ENCODE measurements at places on chromosomes 2 and 18. TPM values are rescaled to one million over a fixed set of nuclear protein-coding genes. Genes with fewer than 3 reads are reported as not detected.

GRCh38 chr2:72913486-72914205, 3.7 kb upstream of the EMX1 start:
- DNase-seq, result no peak

DNA sequence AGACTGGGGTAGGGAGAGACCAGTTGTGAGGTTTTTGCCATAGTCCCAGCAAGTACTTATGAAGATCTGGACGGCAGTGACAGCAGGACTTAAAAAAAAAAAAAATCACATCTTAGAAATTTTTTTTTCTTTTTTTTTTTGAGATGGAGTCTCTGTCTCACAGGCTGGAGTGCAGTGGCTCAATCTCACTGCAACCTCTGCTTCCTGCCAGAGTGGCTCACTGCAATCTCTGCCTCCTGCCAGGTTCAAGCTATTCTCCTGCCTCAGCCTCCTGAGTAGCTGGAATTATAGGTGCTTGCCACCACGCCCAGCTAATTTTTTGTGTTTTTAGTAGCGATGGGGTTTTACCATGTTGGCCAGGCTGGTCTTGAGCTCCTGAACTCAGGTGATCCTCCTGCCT, 22.4 kb upstream of the STAT4 start:
- DNase-seq, result no peak

GRCh38 chr2:39568116-39568515, 97.6 kb upstream of the TMEM178A start:
- DNase-seq, result no peak

DNA sequence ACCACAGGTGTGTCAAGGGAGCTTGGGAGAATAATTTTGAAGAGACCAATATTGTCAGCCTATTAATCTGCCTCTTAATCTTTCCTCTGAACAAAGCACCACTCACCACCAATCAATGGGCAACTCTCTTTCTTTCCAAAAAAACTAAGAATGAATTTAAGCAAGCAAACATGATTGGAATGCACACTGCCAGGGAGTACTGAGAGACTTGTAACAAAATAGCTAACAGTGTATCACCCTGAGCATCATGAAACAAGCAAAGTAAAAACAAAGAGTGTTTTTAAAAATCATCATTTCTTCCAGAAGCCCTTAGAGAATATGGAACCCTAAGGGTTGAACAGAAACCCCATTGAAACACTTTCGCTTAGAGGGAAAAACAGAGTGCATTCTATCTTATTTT, 299.7 kb downstream of the DSEL start:
- DNase-seq, result no peak

SLC11A1 gene
- 0.05 TPM for total RNA-seq

GRCh38 chr2:66695226-66695735, 260.4 kb downstream of the MEIS1 start:
- DNase-seq, result no peak

DNA sequence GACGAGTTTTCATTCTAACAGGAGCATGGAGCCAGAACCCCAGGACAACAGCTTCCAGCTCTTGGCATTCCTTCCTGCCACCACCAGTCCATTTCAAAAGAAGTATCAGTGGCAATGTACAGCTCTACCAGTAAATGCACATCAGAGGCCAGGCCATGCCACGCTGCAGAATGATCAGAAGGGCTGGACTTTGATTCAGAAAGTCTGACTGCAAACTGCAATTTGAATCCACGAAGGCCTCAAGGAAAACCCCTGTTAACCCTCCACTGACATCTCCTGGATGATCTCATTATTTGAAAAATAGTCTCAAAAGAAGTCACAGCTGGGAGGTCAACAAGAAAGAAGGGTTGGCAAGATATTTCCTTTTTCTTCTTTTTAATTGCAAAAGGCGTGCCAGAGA, 119.2 kb downstream of the MYO5B start:
- DNase-seq, result no peak

DNA sequence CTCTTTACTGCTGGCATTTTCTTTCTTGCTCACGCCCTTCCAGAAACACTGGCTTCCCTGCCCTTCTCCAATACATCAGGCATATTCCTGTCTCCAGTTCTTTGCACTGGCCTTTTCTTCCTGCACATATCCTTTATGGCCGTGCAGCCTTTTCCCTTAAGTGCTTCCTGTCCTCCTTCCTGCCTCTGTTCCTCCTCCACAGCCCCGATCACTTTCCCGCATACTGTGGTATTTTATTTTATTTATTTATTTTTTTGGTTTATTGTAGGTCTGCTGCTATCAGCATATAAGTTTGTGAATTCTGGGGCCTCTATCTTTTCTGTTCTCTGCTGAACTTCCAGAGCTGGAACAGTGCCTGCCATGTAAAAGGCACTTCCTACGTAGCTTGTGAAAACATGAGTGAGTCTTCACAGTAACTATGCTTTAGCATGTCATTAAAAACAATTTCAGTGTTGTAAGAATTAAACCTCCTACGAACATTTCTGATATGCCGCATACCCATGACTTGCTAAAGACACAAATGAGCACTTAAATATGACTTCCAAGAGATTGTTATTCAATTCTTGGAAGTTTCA, 289.1 kb downstream of the TRIB2 start:
- DNase-seq, result no peak

DNA sequence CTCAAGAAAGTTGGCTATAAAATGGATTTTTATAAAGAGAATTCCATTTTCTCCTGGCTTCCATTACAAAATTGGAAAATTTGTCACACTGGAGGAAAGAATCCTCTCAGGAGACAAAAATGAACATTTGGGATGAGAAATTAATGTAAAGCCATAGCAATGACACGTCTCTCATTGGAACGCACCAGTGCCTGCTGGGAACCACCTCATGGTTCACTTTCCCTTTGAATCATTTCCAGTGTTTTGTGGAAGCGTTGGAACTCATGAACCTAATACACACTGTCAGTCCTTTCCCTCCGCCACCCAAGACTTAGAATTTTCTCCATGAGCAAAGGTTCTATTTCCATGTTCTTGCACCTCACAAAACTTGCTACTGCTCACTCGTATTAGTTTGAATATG, 21.0 kb upstream of the NRP2 start:
- no peak for DNase-seq

LIMS1 gene
- total RNA-seq, result 491 TPM

GRCh38 chr2:33497221-33497650, 20.8 kb downstream of the RASGRP3 start:
- no peak for DNase-seq

CYTIP gene
- total RNA-seq, result 0.82 TPM

GRCh38 chr2:23128684-23129292, 256.2 kb upstream of the KLHL29 start:
- no peak for DNase-seq

PRKAG3 gene
- total RNA-seq, result not detected

- DNase-seq, result no peak
These were observed 90.5 kb downstream of the LRATD1 start for GRCh38 chr2:14722904-14723570.

SP140 gene
- 0.10 TPM for total RNA-seq

ALPG gene
- not detected for total RNA-seq

DNA sequence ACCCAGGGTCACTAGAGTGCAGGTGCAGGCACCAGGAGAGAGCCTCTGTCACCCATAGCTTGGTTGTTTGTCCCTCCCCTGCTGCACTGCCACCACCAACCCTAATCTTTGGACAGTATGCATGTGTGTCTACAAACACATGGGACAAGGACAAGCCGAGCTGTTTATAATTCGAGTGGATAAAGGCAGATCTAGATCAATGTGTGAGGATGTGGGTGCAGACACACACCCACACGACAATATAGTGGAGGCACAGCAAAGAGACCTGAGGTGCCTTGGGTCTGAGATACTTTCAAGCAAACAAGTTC, 199.2 kb downstream of the TNS1 start:
- DNase-seq, result no peak

- DNase-seq, result no peak
These were observed 48.4 kb downstream of the BCL2 start for GRCh38 chr18:63271148-63271547.

DNA sequence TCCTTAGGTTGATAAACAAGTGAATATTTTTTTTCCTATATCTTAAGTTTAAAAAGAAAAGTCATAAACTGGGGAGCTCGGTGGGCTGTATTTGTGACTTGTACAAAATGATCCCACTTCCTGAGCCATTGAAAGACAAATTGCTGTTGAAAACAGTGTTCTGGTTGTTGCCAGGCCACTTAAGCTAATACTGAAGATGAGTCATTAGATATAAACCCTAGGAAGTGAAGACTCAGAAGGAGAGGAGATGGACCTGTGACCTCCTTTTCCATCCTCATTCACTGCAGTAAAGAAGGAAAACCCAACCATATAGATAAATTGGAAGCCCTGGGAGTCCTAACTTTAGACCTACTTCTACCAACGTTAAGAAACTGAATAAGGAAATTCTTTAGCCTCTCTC, 46.2 kb upstream of the SERPINE2 start:
- DNase-seq, result no peak

TXNDC9 gene
- total RNA-seq, result 100 TPM

ABCG5 gene
- not detected for total RNA-seq

DNA sequence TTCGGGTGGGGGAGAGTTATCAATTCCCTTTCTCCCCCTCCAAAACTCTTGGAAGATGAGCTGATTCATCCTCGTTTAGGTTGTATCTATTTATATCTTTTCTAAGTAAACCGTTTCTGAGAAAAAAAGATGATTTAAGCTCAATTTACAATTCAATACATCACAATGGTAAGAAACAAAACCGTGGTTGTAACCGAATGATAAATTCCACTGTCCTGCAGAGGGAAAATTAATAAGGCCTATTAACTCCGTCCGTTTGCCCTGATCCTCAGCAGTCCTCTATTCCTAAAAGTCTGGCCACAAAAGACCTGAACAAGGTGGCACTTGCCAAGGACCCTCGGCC, 286.2 kb downstream of the TCF4 start:
- no peak for DNase-seq

DNA sequence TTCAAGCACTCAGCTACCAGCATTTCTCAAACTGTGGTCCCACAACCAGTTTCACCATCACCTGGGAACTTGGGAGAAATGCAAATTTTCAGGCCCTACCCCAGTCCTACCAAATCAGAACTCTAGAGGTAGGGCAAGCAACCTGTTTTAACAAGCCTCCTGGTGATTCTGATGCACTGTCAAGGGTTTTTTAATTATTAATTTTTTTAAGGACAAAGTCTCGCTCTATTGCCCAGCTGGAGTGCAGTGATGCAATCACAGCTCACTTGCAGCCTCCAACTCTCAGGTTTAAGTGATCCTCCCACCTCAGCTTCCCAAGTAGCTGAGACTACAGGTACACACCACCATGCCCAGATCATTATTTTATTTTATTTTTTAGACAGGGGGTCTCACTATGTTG, 7.8 kb downstream of the ACMSD start:
- DNase-seq, result no peak

GRCh38 chr2:150122871-150123613, 364.4 kb downstream of the RND3 start:
- no peak for DNase-seq

GRCh38 chr18:55275039-55275901, 312.7 kb downstream of the TCF4 start:
- DNase-seq, result no peak

SLC16A14 gene
- 1.1 TPM for total RNA-seq

TWIST2 gene
- 7.2 TPM for total RNA-seq

DNA sequence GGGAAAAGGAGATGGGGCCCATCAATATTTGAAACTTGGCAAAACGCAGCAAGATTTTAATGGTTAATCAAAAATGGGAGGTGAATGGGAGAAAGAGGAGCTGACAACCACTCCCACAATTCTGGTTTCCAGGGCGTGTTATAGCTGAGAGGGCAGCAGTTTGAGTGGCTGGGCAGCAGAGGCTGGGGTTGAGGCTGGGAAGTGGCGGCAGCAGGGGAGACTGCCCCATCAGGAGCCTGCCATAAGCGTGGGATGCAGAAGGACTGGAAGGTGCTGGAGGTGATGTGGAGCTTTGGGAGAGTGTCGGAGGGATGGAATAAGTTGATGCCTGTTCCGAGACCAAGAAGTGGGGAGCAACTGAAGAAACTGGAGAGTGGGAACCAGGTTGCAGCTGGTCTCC, 48.9 kb upstream of the SH3RF3 start:
- DNase-seq, result no peak

- no peak for DNase-seq
These were observed 27.7 kb upstream of the SMCHD1 start for GRCh38 chr18:2627821-2628276.

DNA sequence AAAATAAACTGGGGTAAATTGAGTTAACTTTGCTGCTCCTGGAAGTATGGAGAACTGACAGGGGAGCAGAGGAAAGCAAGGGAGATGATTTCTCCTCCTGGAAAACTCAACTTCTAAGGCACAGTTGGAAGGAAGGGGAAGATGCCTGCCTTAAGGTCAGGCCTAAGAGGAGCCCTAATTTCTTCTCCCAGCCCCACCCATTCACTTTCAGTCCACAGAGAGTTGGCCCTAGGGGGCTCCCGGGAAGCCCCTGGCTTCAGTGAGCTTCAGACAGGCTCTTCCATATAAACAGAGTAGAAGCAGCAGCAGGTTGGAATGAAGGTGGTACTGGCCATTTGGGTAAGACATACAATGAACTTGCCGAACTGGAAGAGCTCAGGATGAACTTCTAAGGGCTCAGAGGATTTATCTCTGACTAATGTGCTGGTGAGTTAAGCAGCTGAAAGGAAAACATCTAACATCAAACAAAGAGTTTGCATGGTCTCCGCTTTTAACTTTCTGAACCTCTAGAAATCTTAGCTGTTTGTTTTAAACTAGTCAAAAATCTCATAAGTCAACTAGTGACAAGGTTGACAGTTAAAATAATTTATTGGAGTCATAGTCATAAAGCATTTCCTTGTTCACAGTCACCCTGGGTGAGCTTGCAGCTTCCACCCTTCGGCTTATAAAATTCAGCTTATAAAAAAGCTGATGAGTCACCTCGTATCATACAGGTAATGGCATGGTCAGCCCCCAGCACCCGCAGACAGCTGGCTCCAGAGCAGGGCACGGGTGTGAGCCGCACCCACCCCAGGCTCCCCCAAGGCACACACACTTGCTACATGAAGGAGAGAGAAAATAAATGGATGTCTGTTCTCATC, 9.8 kb downstream of the MALL start:
- DNase-seq, result no peak

Measured in glomerular endothelial cell (primary cell).